ENCODE measurements at places on chromosomes 16 and 17. TPM values are rescaled to one million over a fixed set of nuclear protein-coding genes. Genes with fewer than 3 reads are reported as not detected.
A peak's percentile ranks its signal among the peaks of the same experiment; 100 is the strongest.

- H3K4me1 ChIP-seq = peaks cover 2% of the 10 kb centered on the region
- no peak for DNase-seq
- H3K27me3 ChIP-seq = no peaks in the 10 kb centered on the region
- H3K4me3 ChIP-seq = no peak overlapping the region
- H3K36me3 ChIP-seq = no peaks in the 10 kb centered on the region
- H3K27ac ChIP-seq = no peak overlapping the region
These were observed 77.3 kb downstream of the WIPI1 start for GRCh38 chr17:68379692-68380677.

The CNEP1R1 gene
- total RNA-seq = 15.3 TPM

GRCh38 chr16:59886021-59886420, 1151.9 kb upstream of the GOT2 start:
- H3K36me3 ChIP-seq = no peaks in the 10 kb centered on the region
- no peak overlapping the region for H3K27ac ChIP-seq
- H3K27me3 ChIP-seq = no peaks in the 10 kb centered on the region
- no peak for DNase-seq

DNA sequence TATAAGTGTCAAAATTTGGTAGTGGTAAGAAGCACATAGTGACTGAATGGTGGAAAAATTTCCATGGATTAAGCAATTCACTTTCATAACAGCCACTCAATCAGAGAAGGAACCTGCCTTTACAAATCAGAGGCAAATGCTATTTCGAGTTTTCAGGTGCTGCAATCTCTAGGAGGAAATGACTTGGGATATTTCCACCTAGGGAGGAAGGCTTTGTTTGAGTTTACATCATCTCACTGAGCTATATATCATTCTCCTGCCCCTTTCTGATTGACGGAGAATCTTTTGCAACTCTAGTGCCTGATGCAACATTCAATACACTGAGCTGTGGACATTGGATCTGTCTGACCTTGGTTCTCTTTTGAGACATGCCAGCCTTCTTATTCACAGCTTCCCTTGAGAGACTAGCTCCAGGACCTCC, 26.3 kb downstream of the MARCHF10 start:
- H3K4me3 ChIP-seq = no peak overlapping the region
- H3K36me3 ChIP-seq = peaks cover 5% of the 10 kb centered on the region
- H3K27ac ChIP-seq = no peak overlapping the region
- peak; percentile 10 for DNase-seq

The VPS9D1 gene
- total RNA-seq = 5.6 TPM

All from H9 (cell line).